Ovary (tissue), 10 donors: ENCODE measurements at places on chromosomes 5 and 9. TPM values are rescaled to one million over a fixed set of nuclear protein-coding genes. Genes with fewer than 3 reads are reported as not detected.

SPATA31C1 gene
- polyA plus RNA-seq: not detected

SPATA31D1 gene
- polyA plus RNA-seq: not detected

CNTNAP3 gene
- polyA plus RNA-seq: 1.3 TPM

MCTP1 gene
- 2.7 TPM for polyA plus RNA-seq

RABL6 gene
- 37.5 TPM for polyA plus RNA-seq

SPATA31D3 gene
- not detected for polyA plus RNA-seq

FBLL1 gene
- 1.0 TPM for polyA plus RNA-seq

TMEM215 gene
- 0.35 TPM for polyA plus RNA-seq

BASP1 gene
- 39.5 TPM for polyA plus RNA-seq

TMOD1 gene
- 77.2 TPM for polyA plus RNA-seq

S1PR3 gene
- polyA plus RNA-seq: 18.5 TPM

HAVCR1 gene
- polyA plus RNA-seq: not detected

C5orf63 gene
- polyA plus RNA-seq: 3.1 TPM

FYB1 gene
- polyA plus RNA-seq: 12.4 TPM

FAM53C gene
- polyA plus RNA-seq: 13.1 TPM

HSPA5 gene
- 309 TPM for polyA plus RNA-seq

PPP3R2 gene
- not detected for polyA plus RNA-seq

TXNDC8 gene
- polyA plus RNA-seq: not detected

SPATA9 gene
- polyA plus RNA-seq: 1.0 TPM

PCDHGB6 gene
- 12.3 TPM for polyA plus RNA-seq

STPG3 gene
- polyA plus RNA-seq: not detected

WNK2 gene
- 0.53 TPM for polyA plus RNA-seq

FRMPD1 gene
- polyA plus RNA-seq: 0.27 TPM

IL4 gene
- not detected for polyA plus RNA-seq

SOHLH1 gene
- 0.36 TPM for polyA plus RNA-seq
